ENCODE measurements at places on chromosomes 6 and 20.
A peak's percentile ranks its signal among the peaks of the same experiment; 100 is the strongest.

- no peak for DNase-seq
Measured at GRCh38 chr6:151565940-151566339, 72.1 kb downstream of the CCDC170 start.

DNA sequence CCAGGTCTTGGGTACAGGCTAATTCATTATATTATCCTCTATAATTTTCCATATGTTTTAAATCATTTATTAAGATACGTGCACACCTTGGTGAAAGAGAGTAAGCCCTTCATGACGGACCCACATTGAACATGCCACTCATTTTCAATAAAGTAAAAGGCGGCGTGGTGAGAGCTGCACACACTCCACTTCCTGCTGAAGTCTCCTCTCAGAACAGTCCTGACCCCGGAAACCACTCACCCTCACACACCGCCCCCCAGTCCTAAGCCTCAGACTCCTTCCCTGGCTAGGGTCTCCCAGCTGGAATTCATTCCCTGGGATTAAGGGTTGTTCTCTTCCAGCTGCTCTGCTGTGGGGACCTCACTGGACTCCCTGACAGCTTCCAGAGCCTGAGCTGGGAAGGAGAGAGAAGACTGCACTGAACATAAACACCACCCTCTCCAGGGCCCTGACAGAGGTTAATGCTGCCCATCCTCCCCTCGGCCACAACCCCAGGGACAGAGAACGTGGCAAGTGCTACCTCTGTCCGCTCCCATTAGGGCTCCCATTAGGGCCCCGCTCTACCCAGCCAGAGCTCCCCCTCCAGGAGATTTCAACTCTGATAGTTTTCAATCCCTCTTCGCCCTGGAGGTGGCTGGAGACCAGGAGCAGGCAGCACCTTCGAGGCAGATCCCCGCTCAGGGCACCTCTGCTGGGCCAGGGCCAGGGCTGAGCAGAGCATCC, 24.8 kb downstream of the GRM4 start:
- DNase-seq = no peak

DNA sequence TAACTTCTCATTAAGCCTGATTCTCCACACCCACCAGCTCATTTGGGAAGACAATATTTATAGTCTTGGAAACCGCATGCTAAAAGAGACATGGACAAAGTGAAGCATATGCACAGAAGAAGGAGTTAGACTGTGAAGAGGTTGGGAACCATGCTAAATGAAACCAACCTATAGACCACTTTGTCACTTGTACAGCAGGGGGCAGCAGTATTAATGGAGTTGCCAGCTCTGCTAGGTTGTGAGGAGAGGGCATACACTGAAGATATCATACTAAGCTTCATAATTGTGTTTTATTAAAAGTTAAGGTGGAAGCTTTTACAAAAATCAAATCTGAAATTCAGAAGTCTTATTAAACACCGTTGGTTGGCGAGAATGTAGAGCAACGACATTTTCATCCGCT, 38.3 kb upstream of the HMGCLL1 start:
- DNase-seq = no peak

GRCh38 chr6:37990762-37991525, 171.4 kb downstream of the ZFAND3 start:
- DNase-seq = no peak

GRCh38 chr20:62840244-62841197, 21.1 kb downstream of the TCFL5 start:
- DNase-seq = no peak

- peak; percentile 37 for DNase-seq
Measured at GRCh38 chr6:16409531-16410441, 171.4 kb downstream of the GMPR start.

- no peak for DNase-seq
Measured at GRCh38 chr20:11234181-11234580, 560.4 kb upstream of the JAG1 start.

DNA sequence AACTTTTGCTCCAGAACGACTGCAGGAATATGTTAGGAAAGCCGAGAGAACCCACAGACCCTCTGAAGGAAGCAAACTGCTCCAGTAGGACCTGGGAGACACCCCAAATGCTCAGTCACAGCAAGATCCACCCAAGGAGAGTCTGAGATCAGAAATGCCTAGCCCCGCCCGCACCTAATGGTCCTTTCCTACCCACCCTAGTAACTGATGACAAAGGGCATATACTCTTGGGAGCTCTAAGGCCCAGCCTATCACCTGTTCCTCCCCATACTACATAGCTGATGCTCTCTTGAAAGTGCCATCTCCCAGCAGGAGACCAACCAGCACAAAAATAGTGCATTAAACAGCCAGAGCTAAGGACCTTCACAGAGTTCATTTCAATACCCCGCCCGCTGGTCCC, 67.6 kb downstream of the CD2AP start:
- DNase-seq = no peak

DNA sequence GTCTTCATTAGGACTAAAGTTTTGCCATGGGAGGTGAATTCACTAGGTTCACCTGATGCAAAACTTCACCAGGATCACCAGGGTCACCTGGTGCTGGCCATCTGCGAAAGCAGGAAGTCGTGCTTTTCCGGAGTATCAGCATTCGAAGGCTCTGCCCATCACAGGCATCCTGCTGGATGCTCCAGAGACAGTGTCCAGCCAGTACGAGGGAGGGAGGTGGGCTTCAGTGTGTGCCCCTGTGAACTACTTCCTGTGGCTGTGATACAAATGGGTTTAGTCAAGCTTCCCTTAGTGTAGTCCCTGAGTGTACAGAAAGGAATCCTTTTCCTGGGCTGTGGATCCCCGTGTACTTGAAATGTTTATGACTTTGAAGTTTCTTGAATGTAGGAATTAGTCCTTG, 3.4 kb upstream of the RPS6KA2 start:
- no peak for DNase-seq

GRCh38 chr20:53829724-53830521, 236.3 kb upstream of the ZNF217 start:
- DNase-seq = no peak

DNA sequence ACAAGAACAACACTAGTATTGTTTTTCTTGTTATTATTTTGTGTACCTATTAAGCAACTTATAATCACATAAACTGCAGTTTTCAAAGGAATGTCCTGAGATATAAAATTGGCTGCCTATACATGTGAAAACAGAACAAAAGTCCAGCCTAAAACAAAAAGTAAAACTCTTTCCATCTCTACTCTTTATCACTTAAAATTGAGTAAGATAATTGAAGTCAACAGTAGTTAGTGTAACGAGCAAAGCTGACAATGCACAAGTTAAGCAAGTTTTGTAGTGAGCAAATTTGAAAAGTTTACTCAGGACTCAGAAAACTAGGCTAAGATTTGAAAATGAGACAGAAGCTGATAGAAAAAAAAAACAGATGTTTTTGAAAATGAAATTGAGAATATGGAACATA, 941.4 kb upstream of the MAN1A1 start:
- DNase-seq = no peak

DNA sequence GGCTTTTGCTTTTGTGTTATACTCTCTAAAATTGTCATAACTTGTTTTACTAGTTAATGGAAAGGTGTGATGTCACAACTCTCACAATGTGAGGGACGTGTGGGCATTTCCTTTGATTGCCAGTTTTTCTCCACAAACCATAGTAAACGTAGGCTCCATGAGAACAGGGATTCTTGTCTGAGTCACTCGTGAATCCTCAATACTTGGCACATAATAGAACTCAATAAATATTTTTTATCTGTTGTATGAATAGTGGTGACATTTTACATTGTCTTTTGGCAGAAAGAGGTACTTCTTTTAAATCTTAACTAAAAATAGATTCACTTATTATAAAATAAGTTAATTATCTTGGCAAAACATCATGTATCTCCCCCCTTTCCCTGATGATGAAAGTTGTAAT, 69.0 kb upstream of the CNKSR3 start:
- DNase-seq = no peak

DNA sequence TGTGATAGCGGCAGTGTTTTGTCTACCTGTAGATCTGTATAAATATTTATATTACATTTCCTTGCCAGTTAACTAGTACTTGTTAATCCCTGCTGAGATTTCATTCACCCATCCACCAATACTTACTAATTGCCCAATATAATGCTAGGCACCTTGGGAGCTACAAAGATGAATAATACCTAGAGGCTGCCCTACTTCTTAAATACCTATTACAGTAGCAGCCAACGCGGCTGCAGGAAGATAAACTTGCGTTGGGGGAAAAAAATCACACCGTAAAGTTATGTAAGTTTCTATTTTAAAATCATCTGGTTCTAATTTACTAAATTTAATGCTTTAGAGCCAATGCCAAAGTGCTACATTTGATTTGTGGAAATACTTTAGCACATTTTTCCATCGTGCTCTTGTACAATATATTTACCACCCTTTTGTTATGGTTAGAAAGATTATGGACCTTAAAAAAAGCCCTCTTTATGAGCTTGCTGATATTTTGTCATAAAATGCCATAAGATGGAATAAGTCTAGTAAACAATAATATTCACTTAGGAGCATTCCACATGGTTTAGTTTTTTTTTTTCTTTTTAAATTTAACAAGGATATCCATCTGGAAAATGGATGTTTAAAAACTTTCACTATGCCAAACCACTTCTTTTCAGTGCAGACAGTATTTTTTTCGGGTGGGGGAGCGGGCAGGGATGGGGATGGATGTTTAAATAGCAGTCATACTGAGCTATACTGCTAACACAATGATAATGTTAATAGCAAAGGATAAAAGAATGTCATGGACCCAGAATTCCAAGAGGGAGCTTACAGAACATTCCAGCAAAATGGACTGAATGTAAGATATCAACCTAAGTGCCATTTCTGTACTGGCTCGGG, 13.2 kb upstream of the NEDD9 start:
- DNase-seq = no peak

GRCh38 chr6:28490205-28490890, 25.2 kb downstream of the GPX6 start:
- no peak for DNase-seq

DNA sequence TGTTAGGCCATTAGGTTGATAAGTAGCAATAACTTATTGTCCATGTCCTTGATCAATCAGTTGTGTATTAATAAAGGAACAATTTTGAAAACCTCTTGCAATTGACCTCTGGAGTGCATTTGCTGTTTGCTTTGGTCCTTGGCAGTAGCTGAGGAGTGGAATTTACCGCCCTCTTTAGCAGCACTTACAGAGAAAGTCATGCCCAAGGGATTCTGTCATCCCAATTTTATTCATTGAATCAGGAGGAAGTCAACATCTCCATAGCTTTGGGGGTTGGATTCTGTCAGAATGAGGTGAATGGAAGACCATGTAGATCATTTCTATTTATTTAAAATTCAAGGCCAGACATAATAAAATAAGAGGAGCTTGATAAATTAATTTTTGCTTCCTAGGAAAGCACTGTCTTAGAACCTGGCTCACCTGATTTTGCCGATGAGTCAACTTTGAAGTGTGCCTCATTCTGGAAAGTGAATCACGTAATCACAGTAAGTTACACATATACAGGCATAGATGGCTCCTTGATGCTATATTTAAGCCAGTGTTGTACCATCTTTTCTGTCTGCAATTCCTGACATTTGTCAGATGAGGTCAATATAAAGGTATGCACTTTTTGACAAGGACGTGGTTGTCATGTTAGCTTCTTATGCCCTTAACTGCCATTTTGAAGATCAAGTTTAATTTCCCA, 128.7 kb upstream of the MLIP start:
- DNase-seq = no peak

- no peak for DNase-seq
Measured at GRCh38 chr20:11810311-11811083, 107.2 kb upstream of the BTBD3 start.

DNA sequence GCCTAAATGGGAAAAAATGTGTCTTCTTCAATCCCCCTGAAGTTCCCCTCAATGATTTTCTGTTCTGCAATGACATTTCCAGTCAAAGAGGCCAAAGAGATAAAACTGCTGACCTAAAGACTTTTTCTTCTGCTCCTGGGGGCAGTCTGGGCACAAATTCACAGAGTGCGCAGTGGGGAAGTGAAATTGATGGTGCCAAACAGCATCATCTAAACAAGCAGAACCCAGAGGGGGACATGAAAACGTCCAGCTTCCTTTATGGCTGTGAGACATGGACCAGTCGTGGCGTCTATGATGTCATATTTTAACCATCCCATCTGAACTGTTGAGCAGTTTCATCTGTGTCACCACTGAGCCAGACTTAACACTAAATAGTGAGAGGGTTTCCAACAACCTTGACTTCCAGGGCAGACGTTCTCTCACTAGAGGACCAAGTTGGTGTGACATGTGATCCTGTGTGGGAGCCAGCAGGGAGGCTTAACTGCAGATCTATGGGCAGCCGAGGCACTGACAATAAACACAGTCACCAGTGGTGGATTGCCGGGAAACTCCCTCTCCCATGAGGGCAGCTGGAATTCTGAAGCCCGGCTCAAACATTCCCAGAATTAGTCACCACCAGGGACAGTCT, 12.4 kb downstream of the SCML4 start:
- DNase-seq = no peak

GRCh38 chr6:74892091-74892490, 313.8 kb downstream of the COL12A1 start:
- DNase-seq = no peak

GRCh38 chr6:20691185-20691584, 156.9 kb downstream of the CDKAL1 start:
- DNase-seq = no peak

DNA sequence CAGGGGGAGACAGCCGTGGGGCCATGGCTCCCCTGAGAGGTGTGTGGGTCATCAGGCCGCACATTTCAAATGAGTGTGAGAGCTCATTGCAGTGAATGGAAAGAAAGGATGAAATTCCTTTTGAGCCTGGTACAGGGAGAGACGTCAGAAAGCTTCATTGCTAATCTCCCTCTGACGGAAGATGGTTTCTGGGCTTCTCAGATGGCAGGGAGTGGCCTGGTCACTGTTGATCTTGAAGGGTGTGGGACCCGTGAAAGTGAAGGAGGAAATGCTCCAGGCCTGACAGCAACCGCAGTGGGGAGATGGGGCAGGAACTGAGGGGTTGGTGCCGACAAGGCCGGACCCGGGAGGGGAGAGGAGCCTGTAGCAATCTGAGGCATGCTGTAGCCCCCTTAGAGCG, 127.4 kb downstream of the MYLK4 start:
- no peak for DNase-seq

DNA sequence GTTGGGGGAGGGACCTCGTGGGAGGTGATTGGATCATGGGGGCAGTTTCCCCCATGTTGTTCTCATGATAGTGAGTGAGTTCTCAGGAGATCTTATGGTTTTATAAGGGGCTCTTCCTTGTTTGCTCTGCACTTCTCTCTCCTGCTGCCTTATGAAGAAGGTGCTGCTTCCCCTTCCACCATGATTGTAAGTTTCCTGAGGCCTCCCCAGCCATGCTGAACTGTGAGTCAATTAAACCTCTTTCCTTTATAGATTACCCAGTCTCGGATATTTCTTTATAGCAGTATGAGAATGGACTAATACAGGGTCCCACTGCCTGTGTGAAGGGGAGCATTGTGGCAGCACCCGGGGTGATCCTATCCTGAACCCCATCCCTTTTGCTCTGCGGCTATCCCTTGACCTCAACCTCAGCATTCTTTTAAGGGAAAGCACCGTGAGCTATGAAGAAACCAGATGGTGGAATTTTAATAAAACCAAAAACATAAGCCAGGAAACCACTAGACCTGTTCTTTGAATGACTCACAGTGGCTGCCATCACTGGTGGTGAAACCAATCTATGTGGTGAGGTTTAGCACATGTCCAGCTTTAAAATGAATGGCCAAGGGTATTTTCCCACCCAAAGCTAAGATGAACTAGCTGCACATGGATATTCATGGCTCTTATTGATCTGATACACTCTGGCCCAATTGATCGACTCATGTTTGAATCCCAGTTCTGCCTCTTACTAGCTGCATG, 62.2 kb downstream of the ZDHHC14 start:
- no peak for DNase-seq

GRCh38 chr20:3658716-3659491, 4.3 kb downstream of the GFRA4 start:
- no peak for DNase-seq

- no peak for DNase-seq
Measured at GRCh38 chr20:63533871-63534393, 3.2 kb downstream of the PTK6 start.

All from effector memory CD8-positive, alpha-beta T cell (primary cell).